Globus pallidus (tissue), 1 donor: ENCODE measurements at places on chromosomes 16 and 17.

DNA sequence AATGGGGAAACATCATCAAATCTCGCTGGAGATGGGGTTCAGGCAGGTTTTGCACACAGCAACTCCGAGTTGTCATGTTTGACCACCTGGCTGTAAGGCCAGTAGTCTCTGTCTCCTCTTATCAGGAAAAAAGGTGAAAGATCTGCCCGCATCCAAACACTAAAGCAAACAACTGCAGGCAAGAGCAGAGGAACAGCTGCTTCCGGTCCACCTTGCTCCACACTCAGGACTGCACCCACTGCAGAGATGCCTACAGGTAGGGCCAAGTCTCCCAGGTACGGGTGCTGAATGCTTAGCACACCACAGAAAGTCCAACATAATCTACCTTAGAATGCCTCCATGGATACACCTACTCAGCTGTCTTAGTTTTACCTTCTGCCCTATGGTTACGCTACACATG, 7.3 kb downstream of the TEX2 start:
- DNase-seq: no peak

GRCh38 chr16:49586466-49587450, 213.2 kb downstream of the C16orf78 start:
- DNase-seq: no peak

GRCh38 chr17:31318298-31318801, 3.1 kb downstream of the EVI2A start:
- DNase-seq: peak; percentile 94

DNA sequence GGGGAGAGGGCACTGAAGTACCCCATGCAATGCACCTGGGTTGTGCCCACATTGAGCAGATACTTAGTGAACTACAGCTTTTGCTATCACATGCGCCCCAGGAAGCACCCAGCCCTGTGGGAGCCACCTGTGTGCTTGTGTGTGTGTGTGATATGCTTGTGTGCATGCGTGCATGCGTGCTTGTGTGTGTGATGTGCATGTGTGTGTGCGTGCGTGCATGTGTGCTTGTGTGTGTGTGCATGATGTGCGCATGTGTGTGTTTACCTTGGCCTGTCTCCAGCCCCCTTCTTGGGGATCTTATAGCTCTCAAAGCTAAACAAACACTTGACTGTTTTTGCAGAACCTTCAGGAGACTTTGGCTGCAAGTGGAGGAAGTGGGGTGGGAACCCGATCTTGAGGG, 841 bp downstream of the C16orf89 start:
- DNase-seq: no peak
